DMS79 treated with DMSO at 0.1 percent for 48 hours (cell line): ENCODE measurements at places on chromosomes 3 and 15.

- DNase-seq: no peak
Observed at GRCh38 chr15:66402761-66403284, 16.1 kb downstream of the MAP2K1 start.

- no peak for DNase-seq
Observed at GRCh38 chr15:84969257-84969656, 12.4 kb upstream of the PDE8A start.

GRCh38 chr3:73603762-73604171 lies 21.0 kb downstream of the PDZRN3 start:
- DNase-seq: no peak

GRCh38 chr3:86991482-86991815 lies 500 bp upstream of the VGLL3 start:
- no peak for DNase-seq

GRCh38 chr3:181457756-181458155 lies 254.0 kb upstream of the SOX2 start:
- DNase-seq: no peak

DNA sequence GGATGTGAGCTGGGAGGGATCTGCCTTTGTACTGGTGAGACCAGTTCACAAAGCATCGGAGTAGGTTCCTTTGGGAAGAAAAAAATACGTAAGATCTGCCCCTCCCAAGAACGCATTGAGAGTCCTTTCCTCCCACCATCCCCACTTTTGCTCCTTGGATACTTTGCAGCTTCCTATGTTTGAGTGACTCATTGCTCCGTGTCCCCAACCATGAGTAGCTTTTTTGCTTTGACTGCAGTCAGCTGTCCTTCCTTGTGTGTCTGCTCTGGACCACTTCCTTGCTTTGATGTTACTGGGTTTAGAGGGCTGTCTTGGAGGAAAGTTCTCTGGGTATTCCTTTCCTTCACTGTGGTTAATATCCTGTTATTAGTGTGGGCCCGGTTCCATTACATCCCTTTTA lies 43.2 kb upstream of the PTPN23 start:
- no peak for DNase-seq

DNA sequence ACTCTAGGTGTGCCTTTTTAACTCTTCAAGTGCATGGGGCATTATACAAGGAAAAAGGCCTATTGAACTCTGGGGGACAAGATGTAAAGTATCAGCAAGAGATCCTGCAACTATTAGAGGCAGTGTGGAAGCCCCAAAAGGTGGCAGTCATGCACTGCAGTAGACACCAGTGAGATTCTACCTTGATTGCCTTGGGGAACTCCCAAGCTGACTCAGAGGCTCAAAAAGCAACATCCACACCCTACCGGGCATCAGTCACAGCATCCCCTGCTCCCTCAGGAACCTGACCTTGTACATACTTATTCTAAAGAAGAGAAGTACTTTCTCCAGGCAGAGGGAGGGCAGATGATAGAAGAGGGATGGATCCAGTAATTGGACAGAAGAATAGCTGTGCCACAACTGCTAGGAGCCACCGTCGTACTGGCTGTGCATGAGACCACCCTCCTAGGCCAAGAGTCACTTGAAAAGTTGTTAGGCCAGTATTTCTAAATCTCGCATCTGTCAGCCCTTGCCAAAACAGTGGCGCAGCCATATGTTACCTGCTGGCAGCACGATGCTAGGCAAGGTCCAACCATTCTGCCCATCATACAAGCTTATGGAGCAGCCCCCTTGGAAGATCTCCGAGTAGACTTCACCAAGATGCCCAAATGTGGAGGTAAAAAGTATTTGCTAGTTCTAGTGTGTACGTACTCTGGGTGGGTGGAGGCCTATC lies 523.1 kb upstream of the FRG2C start:
- DNase-seq: no peak

- DNase-seq: no peak
Observed at GRCh38 chr3:13161021-13161759, 88.0 kb upstream of the IQSEC1 start.

DNA sequence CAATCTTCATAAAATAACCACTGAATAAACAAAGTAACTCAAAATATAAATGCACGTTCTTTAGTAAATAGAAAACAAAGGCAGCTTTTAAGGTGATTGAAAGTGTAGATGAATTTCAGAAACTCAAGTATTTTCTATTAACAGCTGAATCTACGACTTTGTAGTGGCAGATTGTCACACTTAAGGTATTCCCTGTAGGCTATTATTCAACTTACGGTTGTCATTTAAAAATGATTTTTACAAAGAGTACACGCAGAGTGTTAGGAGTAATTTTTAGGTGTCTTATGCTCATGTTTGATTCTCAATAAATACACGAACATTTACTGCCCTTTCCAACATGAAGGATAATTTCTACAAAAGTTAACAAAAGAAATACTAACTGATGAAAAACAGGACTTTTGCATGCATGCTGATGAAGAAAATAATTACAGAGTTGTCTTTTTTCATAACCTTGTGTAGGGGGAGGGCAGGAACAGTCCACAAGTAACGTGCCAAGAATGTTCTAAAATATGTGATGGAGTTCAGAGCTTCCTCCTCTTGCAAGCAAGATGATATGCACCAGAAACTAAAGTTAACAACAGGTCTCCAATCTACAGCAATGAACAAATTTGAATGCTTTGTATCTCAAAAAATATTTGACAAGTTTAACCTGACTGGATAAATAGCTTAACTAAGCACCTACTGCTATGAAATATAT lies 16.7 kb downstream of the DCBLD2 start:
- DNase-seq: no peak

DNA sequence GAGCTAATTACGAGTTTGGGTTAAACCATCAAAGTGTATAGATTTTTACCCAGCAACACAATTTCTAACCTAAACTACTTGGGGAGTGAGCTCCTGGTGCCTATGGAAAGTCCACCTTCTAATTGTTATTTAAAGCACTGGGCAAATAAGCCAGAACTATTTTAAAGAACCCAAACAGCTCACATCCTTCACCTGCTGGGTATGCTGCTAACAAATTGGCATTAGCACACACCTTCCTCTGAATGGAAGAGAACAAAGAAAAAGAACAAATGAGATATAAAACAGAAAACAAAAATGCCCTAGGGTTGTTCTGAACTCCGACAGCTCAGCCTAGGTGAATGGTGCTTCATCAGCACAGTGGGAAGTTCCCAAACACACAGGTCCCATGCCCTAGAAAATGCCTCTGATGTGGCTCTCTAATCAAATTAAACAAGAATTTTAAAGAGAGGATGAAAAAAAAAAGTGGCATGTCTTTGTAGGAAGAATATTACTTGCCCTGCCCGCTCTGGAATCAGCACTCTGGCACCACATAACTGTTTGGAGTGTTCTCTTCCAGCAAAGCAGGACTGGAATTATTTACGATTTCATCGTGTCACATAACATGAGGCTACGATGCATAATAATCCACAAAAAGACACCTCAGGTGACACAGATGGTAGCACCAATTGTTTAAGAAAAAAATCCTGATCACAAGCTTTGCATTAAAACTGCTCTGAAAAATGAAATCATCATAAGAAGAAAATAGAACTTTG lies 334.4 kb downstream of the GBE1 start:
- no peak for DNase-seq

GRCh38 chr3:58207954-58208353 lies 2.8 kb downstream of the DNASE1L3 start:
- DNase-seq: no peak

DNA sequence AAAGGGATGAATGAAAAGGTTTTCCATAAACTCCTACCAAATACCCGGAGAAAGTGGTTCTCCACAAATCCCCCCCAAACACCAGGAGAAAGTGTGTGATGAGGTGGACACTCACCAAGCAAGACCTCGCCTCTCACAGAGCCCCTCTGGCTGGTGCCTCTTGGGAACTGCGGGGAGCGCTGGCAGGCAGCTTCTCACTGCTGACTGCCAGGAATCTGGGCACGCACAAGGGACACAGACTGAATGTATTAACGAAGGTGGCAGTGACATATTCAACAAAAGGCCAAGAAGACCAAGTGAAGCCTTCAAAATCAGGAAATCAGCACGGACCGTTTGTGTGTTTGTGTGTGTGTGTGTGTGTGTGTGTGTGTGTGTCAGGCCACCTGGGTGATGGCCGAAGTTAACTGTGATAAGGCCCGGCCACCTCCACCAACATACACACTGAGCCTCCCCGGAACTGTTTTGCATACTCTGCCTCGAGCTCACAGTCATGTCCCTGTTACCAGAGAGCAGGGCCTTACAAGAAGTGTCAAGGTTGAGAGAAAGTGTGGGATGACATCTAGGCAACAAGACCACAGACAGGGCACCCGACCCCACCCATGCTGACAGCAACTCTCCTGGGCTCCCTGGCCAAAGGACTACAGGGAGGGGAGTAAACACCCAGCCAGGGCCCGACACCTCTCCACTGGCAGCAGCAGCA lies 18.0 kb downstream of the ATP10A start:
- DNase-seq: no peak

DNA sequence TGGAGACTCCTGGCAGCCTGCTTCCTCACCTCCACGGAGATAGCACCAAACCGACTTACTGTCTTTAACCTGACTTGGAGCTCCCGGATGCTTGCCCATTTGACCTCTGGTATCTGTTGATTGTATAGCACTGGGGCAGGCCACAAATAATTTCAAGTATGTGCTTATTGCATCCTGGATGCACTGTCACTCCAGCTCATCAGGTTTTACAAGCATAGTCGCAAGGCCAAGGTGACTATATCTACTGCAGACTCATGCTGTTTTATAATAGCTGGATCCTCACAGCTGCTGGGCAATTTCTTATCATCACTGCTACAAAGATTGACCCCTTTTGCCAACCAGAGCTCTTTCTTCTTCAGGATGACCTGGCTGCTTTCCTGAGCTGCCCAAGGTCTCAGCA lies 45.6 kb downstream of the PEX5L start:
- no peak for DNase-seq

- DNase-seq: no peak
Observed at GRCh38 chr3:163561151-163561550, 1517.1 kb downstream of the SI start.

DNA sequence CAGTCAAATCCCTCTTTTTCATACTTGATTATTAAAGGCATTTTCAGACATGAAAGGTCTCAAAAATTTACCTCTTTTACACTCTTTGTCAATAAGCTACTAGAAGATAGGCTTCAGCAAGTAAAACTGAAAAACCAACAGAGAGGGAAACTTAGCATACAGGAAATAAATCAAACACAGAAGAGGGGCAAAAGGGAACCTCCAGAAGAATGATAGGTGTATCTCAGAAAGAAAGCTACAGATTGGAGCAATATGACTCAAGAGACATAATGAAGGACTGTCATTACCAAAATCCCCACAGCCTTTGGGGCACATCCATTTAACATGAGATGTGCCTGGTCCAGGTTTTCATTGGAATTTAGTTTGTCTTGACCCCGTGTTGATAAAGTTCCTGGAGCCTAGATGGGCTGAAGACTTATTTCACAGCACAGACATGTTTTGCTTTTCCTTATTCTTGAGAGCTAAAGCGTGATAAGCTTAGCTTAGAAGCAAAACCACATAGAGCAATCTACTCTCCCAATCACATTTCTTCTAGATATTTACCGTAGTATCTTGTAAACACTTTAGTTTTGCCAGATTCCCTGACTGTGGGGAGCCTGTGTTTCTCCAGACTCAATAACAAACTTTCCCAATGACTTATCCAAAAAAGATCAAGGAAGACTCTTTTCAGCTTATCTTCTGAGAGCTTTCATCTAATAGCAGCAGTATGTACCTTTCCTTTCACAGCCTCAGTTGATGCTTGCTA lies 11.7 kb downstream of the LRRFIP2 start:
- no peak for DNase-seq

DNA sequence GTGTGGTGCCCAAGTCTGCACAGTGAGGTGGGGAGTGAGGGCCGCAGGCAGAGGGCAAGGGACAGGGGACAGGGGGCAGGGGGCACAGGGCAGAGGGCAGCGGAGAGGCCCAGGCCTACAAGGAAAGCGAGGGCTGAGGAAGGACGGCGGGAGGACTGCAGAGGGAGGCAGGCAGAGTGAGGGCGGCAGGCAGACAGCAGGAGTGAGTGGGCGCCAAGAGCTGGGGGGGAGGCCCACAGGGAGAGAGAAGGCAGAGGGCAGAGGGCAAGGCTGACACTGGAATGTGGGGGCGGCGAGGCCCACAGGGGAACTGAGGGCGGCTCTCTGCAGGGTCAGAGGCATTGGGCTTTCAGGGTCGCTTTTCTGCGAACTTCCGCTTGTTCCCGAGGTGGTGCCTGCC lies 267.8 kb upstream of the NDN start:
- DNase-seq: no peak

GRCh38 chr15:55627730-55628368 lies 39.7 kb upstream of the PYGO1 start:
- DNase-seq: no peak

DNA sequence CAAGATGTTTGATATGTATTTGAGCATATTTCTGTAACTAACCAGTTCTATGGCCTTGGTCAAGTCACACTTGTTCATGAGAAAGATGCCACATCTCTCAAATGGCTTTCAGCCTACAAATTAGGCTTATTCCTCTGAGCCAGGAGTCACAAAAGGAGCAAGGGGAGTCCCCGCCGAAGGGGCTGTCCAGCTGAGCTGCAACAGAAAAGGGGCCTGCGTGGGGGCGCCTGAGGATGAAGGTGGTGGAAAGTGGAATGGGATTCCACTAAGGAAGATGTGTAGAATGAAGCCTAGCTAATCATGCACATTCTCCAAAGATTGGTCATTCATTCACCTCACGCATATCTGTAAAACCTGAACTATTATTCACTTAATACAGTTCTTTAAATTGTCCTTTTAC lies 19.1 kb downstream of the ALDH1L1 start:
- no peak for DNase-seq

DNA sequence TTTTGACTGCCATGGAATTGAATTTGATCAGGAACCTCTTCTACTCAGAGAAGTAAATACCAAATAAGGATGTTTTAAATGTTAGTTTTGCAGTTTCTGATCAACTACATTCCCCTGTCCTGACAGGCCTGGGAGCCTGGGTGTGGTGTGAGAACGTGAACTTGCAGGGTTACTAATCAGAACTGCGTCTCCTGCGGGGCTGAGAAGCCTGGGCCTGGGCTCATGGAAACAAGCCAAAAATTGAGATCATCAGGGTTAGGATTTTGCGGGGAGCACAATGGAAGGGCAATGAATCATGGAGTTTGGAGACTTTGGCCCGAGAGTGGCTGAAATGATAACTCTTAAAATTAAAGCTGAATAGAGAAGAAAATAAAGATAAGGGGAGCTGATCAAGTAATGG lies 47.8 kb upstream of the C3orf70 start:
- DNase-seq: no peak
